ENCODE measurements at places on chromosomes 4 and X.
A peak's percentile ranks its signal among the peaks of the same experiment; 100 is the strongest.

GRCh38 chr4:113827285-113827684 lies 65.7 kb upstream of the CAMK2D start:
- no peak overlapping the region for H3K27ac ChIP-seq
- no peak for DNase-seq
- no peaks in the 10 kb centered on the region for H3K36me3 ChIP-seq
- H3K4me3 ChIP-seq = no peak overlapping the region

DNA sequence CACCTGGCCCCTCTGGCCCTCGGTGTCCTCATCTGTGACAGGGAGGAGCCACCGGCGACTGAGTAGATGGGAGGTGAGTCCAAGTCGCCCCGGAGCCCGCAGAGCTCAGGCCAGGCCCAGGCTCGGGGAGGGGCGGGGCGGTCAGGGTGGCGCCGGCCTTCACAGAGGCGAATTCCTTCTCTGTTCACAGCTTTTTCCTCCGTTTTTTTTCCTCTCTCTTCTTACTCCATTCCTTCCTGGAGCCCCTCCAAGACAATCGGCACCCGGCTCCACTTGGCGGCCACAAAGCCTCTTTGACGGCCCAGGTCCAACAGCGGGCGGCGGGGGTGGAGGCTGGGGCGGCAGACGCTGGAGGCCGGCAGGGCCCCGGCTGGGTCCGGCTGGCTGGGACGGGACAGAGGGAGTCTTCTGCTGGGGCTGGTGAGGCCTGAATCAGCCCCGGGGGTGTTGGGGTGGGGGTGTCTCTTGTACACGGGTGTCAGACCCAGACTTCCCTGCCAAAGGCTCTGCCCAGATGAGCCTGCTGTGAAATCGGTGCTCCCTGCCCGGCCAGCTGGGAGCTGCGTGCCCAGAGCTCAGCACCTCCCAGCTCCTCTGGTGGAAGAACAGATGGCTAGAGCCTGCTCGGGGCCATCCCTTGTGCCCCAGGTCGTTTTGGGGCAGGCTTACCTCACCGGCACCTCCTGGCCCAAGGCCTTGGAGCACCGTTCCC lies 22.6 kb downstream of the FGFRL1 start:
- H3K36me3 ChIP-seq = no peaks in the 10 kb centered on the region
- no peak overlapping the region for H3K4me3 ChIP-seq
- H3K27ac ChIP-seq = no peak overlapping the region
- DNase-seq = no peak
- H3K4me1 ChIP-seq = peaks cover 25% of the 10 kb centered on the region
- H3K27me3 ChIP-seq = no peaks in the 10 kb centered on the region

DNA sequence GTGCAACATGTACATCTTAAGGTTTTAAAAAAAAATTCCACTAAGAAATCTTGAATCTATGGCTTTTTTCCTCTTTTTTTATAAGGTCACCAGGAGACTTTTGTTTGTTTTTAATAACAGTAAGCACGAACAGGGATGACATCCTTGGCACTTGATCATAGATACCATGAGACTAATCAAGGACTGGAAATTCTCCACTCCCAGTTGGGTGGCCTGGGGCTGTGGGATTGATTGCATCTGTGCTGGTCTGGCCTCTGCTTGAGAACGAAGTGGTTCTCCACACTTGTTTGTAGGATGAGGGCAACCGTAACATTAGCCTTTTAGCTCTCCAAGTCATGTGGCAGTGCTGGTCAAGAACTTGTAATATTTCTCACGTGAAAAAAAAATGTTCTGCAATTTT lies 35.4 kb downstream of the SNX25 start:
- no peak for DNase-seq
- H3K27me3 ChIP-seq = no peaks in the 10 kb centered on the region
- no peak overlapping the region for H3K27ac ChIP-seq
- no peaks in the 10 kb centered on the region for H3K36me3 ChIP-seq
- H3K4me1 ChIP-seq = peaks cover 6% of the 10 kb centered on the region

- no peak for DNase-seq
- no peaks in the 10 kb centered on the region for H3K27me3 ChIP-seq
- no peak overlapping the region for H3K4me3 ChIP-seq
- H3K36me3 ChIP-seq = no peaks in the 10 kb centered on the region
- H3K4me1 ChIP-seq = peaks cover 5% of the 10 kb centered on the region
- H3K27ac ChIP-seq = no peak overlapping the region
These were observed 675 bp downstream of the L1CAM start for GRCh38 chrX:153885208-153885787.

DNA sequence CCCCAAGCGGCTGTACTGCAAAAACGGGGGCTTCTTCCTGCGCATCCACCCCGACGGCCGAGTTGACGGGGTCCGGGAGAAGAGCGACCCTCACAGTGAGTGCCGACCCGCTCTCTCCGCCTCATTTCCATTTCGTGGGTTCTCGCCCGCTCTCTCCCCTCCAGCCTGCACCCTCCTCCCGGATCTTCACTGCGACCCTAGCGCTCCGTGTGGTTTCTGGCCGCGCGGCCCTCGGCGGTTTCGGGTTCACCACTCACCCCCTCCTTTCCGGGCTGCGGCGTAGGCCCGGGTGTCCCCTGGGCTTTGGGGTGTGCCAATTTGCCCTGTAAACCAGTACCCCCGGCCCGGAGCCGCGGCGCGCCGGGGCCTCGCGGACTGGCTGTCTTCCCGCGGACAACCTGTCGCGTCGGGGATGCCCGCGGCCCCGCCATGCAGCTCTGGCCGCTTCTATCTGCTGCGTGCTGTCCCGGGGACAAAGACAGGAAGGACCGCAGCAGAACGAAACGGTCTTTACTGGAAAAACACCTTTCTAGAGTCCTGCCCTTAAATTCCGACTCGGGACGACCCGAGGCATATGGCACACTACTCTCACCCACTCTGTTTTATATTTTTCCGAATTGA lies 737 bp downstream of the FGF2 start:
- DNase-seq = peak; percentile 14
- H3K27ac ChIP-seq = no peak overlapping the region
- H3K27me3 ChIP-seq = no peaks in the 10 kb centered on the region

DNA sequence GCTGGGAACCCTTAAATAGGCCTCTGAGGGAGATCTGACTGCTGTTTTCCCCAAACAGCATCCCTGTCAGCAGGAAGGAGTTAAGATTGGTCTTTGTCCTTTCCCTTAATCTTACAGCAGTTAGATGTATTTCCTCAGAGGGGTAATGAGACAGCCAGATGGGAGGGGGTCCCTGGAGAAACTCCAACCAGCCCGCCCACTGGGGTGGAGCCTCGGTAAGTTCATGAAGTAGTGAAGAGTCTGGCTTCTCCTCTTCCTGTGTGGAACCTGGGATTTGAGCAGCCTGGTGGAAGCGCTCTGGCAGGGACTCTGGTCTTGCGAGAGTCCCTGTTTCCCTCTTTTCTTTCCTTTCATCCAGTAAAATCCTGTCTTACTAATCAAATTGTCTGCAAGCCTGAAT lies 330.0 kb downstream of the TLL1 start:
- no peak overlapping the region for H3K4me3 ChIP-seq
- H3K4me1 ChIP-seq = no peaks in the 10 kb centered on the region
- no peaks in the 10 kb centered on the region for H3K36me3 ChIP-seq

- H3K27me3 ChIP-seq = no peaks in the 10 kb centered on the region
- no peak overlapping the region for H3K4me3 ChIP-seq
- no peaks in the 10 kb centered on the region for H3K36me3 ChIP-seq
- no peak overlapping the region for H3K27ac ChIP-seq
- no peak for DNase-seq
These were observed 200.3 kb downstream of the ANTXR2 start for GRCh38 chr4:79872738-79873137.

GRCh38 chrX:107135049-107135964 lies 16.7 kb upstream of the RBM41 start:
- H3K4me3 ChIP-seq = no peak overlapping the region
- no peaks in the 10 kb centered on the region for H3K27me3 ChIP-seq
- H3K4me1 ChIP-seq = no peaks in the 10 kb centered on the region
- H3K36me3 ChIP-seq = no peaks in the 10 kb centered on the region
- DNase-seq = no peak
- H3K27ac ChIP-seq = no peak overlapping the region

GRCh38 chrX:84258708-84259107 lies 70.7 kb upstream of the RPS6KA6 start:
- no peak overlapping the region for H3K4me3 ChIP-seq
- no peaks in the 10 kb centered on the region for H3K27me3 ChIP-seq

- H3K4me1 ChIP-seq = no peaks in the 10 kb centered on the region
- DNase-seq = peak; percentile 94
- H3K27ac ChIP-seq = peak overlapping the region; percentile 87
- H3K36me3 ChIP-seq = no peaks in the 10 kb centered on the region
- H3K4me3 ChIP-seq = peak overlapping the region; percentile 22
These were observed 452 bp upstream of the GK start for GRCh38 chrX:30652527-30653414.

DNA sequence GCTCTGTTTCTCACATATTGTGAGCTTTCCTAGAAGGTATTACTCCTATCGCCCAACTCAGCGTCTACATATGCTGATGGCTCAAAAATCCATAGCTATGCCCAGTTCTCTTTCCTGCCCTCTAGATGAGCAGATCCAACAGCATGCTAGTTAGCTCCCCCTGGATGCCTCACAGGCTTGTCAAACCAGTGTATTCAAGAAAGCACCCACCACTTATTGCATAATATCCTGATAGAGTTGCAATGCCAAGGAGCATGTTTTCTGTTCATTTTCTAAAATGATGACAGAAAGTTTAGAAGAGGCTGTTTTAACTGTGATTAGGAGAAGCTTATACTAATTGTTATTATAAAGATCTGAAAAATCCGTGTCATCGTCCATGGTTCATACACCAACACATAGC lies 1.9 kb upstream of the PACRGL start:
- no peaks in the 10 kb centered on the region for H3K27me3 ChIP-seq
- H3K36me3 ChIP-seq = no peaks in the 10 kb centered on the region
- H3K4me3 ChIP-seq = no peak overlapping the region
- H3K4me1 ChIP-seq = peaks cover 15% of the 10 kb centered on the region
- no peak overlapping the region for H3K27ac ChIP-seq
- DNase-seq = no peak

GRCh38 chrX:9204560-9204959 lies 170.6 kb upstream of the FAM9B start:
- H3K4me1 ChIP-seq = no peaks in the 10 kb centered on the region
- H3K4me3 ChIP-seq = no peak overlapping the region
- H3K36me3 ChIP-seq = no peaks in the 10 kb centered on the region
- H3K27me3 ChIP-seq = no peaks in the 10 kb centered on the region
- no peak overlapping the region for H3K27ac ChIP-seq

GRCh38 chr4:147550626-147551246 lies 66.5 kb upstream of the TMEM184C start:
- no peak overlapping the region for H3K27ac ChIP-seq
- no peaks in the 10 kb centered on the region for H3K4me1 ChIP-seq
- H3K36me3 ChIP-seq = no peaks in the 10 kb centered on the region
- H3K27me3 ChIP-seq = no peaks in the 10 kb centered on the region
- no peak for DNase-seq

DNA sequence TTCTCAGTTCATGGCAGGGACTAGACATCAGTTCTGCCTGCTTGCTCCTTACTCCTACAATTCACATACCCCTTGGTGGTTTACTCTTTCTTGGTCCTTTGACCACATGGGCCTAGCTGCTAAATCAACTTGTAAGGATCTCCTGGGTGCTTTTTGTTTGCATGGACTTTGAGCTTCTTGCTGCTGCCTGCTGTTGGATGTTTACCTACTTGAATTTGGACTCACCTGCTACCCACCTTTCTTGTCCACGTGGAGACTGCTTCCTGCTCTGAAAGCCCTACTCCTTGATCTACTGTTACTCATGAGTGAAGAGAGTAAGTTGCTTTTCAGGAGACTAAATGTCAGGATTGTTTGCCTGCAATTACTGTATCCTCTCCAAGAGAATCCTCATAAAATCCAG lies 15.2 kb upstream of the ARHGAP24 start:
- H3K27ac ChIP-seq = peak overlapping the region; percentile 62
- no peaks in the 10 kb centered on the region for H3K27me3 ChIP-seq
- peaks cover 27% of the 10 kb centered on the region for H3K4me1 ChIP-seq
- no peaks in the 10 kb centered on the region for H3K36me3 ChIP-seq
- peak; percentile 83 for DNase-seq

GRCh38 chr4:143585548-143585947 lies 72.0 kb downstream of the SMARCA5 start:
- H3K4me3 ChIP-seq = no peak overlapping the region
- DNase-seq = no peak
- no peaks in the 10 kb centered on the region for H3K36me3 ChIP-seq

- H3K36me3 ChIP-seq = no peaks in the 10 kb centered on the region
- no peaks in the 10 kb centered on the region for H3K27me3 ChIP-seq
- no peak overlapping the region for H3K27ac ChIP-seq
- H3K4me3 ChIP-seq = no peak overlapping the region
- peaks cover 13% of the 10 kb centered on the region for H3K4me1 ChIP-seq
- no peak for DNase-seq
These were observed 9.4 kb downstream of the TCEANC start for GRCh38 chrX:13662355-13662791.

DNA sequence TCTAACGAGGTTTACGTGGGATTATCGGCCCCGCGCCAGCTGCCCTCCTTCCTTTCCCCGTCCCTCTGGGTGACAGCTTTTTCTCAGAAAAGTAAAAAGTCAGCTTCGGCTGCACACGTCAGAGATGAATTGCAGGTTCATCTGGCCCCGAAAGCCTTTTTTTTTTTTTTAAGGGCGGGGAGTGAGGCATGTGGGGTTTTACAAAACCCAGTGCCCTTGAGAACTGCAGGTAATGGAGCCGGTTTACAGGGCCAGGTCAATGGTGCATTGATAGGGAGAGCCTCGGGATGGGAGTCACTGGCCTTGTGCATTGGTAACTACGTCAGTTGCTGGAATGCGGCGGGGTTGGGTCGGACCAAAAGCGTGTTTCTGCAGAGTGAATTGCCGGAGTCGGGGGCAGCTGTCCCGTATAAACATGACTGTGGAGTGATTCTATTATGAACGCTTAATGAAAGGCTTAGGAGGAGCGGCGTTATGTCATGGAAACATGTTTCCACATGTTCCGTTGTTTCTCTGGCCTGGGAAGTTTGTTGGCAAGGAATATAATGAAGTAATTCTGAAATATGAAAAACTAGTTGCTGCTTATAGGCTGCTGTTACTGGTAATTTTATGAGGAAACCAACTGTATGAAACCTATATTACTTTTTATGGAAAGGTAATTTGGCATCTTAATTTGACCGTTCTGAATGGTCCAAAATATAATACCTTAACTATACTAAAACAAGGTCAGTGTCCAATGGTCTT lies 1.1 kb downstream of the HSPA4L start:
- peak; percentile 82 for DNase-seq
- peak overlapping the region; percentile 17 for H3K27ac ChIP-seq
- H3K27me3 ChIP-seq = no peaks in the 10 kb centered on the region
- H3K4me1 ChIP-seq = peaks cover 15% of the 10 kb centered on the region
- H3K4me3 ChIP-seq = peak overlapping the region; percentile 63
- no peaks in the 10 kb centered on the region for H3K36me3 ChIP-seq

- DNase-seq = no peak
- H3K4me3 ChIP-seq = no peak overlapping the region
- H3K27me3 ChIP-seq = no peaks in the 10 kb centered on the region
- no peak overlapping the region for H3K27ac ChIP-seq
These were observed 165.4 kb upstream of the C1QTNF7 start for GRCh38 chr4:15262396-15262795.

Measured in body of pancreas (tissue), 4 donors.